Sciatic nerve (tissue), 2 donors: ENCODE measurements at places on chromosomes 5 and 9.

GRCh38 chr5:67248703-67249589, 52.3 kb upstream of the CD180 start:
- DNase-seq: no peak

- DNase-seq: no peak
Observed at GRCh38 chr9:14278291-14278721, 35.6 kb downstream of the NFIB start.

- no peak for DNase-seq
Observed at GRCh38 chr5:24401773-24402172, 243.0 kb downstream of the CDH10 start.

GRCh38 chr9:38226491-38226951, 157.5 kb upstream of the SHB start:
- no peak for DNase-seq

DNA sequence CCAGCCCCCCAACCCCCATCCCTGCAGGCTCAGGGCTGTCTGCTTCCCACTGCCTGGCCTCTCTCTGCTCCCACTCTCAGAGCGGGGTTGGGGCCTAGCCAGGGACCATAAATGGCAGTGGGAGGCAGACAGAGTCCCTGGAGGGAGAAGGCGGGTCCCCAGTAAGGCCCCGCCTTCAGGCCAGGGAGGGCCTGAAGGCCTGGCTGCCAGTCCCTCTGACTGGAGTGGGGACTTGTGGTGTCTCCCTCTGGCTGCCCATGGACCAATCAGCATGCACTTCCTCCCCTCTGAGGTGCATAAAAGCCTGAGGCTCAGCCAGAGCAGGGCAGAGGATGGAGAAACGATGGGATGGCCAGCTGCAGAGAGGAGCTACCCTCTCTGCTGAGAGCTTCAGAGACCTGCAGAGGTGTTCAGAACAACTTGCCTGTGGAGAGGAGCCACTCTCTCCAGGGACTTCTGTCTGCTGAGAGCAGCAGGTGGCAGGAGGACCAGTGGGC, 2.7 kb upstream of the BTNL9 start:
- no peak for DNase-seq

DNA sequence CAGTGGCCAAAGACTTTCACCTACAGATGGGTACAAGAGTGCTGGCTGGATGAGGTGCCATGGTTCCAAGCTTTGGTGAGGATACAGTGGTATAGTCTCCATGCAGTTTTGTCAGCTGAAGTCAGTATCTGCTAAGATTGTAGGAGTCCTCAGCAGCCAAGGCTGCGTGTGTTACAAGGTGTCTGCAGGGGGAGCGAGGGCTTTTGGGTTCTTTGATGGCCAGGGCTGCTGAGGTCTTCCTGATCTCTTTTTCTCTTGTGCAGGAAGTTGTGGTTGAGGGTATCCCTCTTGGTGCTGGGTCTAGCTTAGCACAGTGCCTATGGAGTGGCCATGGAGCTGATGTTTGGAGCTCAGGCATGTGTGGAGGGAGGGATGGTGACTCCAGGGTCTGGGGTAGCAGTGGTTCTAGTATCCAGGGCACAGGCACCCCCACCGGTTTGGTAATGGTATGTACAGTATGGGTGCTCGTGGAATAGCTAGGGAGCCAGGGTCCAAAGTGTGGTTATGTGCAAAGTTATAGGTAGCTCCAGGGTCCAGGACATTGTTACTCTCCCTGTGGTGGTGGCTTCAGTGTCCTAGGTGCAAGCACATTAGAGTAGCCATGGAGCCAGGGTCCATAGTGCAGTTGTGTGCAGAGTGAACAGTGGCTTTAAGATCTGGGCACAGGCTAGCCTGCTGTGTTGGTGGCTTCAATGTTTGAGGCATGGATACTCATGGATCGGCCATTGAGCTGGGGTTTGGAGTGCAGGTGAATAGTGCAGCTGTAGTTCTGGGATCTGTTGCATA, 36.7 kb downstream of the CNTLN start:
- DNase-seq: no peak

GRCh38 chr9:121996783-121997182, 96.3 kb downstream of the TTLL11 start:
- DNase-seq: no peak

GRCh38 chr5:80668016-80668969, 13.5 kb upstream of the DHFR start:
- DNase-seq: no peak

DNA sequence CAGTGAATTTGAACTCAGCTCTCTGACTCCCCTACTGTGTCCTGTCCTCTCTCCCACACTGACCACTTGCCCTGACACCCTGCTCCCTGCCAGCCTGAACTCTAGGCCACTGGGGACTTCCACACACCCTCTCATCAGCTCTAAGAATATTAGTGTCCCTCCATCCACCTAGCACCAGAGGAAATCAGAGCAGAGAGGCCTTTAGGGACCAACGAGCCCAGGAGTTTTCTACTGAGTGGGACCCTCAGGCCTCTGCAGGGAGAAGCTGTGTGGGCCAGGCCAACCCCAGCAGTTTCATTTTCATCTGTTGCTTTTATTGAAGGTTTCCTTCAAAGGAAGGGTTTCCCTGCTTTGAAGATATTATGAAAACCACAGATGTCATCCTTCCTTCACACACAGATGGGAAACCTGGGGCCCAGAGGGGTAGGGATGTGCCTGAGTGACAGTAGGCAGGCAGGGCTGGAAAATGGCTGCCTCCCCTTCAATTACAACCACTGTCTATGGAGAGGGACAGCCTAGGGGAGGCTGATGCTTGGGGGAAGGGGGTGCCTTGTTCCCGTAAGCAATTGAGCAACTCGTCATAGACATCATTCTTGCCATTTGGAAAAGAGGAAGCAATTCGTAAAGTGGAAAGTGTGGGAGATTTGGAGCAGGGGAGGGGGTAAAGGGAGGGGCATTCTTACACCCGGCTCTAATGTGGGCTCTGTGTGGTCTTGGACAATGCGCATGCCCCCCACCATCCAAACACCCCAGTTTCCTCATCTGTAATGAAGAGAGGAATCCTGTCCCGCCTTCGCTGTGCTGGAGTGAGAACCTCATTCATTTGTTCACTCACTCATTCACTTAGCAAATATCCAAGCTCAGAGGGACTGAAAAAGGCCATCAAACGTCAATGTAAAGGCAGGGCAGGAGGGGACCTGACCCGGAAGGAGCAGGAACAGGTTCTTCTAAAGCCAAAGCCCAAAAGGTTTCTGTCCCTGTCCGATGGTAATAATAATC, 3.9 kb downstream of the GLIPR2 start:
- DNase-seq: no peak

GRCh38 chr5:15889001-15889400, 290.6 kb downstream of the MARCHF11 start:
- no peak for DNase-seq

DNA sequence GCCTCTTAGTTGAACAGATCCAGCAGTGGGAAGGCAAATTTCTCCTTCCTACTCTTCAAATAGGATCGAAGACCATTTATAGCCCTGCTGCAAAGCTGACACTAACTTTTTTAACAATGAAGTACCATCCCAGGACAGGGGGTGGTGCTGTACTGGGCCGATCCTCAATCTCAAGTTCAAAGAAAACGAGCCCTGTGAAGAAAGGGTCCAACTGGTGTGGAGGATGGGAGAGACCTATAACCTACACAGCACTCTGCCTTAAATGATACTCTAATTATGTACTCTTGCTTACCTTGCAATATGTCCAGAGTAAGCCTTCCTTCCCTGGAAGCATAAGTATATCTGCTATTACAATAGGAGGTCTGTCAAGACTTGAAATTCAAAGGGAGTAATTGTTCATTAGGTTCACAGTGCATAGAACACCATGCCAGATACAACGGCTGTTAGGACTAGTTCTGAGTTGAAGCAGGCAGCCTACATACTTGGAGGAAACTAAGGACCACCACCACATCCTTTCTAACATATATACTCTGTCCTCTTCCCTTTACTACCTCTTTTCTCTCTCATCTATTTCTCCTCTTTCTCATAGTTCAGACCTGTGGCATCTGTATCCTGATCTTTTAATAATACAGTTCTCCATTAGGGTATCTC, 6.2 kb downstream of the ETF1 start:
- no peak for DNase-seq

DNA sequence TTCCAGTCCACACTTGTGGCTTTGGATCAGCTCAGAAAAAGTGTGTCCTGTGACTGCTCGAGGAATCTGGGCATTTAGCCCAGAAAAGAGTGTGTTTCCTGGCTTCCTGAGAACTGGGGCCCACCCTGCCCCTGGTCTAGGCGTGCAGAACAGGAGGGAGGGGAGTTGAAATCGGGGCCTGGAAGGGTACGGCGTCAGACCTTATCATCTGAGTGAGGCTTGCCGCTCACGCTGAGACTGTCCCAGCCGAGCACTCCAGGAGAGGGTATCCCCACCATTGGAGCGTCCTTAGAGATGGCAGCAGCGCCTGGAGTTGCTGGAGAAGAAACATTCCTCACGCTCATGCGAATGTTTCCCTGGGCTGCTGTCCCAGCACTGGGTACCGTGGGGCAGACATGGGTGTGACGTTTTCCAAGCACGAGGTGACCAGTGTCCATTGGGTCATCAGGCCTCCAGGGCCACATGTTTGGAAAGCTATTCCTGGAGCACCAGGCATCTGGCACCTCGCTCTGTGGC, 22.5 kb downstream of the NEK6 start:
- no peak for DNase-seq

GRCh38 chr5:153400931-153401330, 89.5 kb upstream of the GRIA1 start:
- DNase-seq: no peak

GRCh38 chr5:170963521-170963920, 101.7 kb downstream of the RANBP17 start:
- DNase-seq: no peak

GRCh38 chr5:170010595-170010994, 30.3 kb upstream of the INSYN2B start:
- no peak for DNase-seq

- peak; percentile 65 for DNase-seq
Observed at GRCh38 chr5:176360894-176361436, 599 bp downstream of the KIAA1191 start.

DNA sequence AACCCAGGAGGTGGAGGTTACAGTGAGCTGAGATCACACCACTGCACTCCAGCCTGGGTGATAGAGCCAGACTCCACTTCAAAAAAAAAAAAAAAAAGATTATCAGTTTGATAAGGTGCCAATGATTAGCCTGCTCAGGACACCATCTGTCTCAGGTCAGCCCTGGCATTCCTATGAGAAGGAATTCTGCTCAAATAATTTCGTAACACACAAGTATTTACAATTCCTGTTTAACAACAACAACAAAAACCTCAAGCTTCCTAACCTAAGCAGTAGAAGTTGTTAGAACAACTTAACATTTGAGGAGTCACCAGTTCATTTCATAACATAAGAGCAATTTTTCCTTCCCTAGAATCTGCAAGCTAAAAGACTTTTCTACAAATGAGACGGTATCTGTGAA, 85.0 kb downstream of the LHFPL2 start:
- no peak for DNase-seq

- DNase-seq: peak; percentile 55
Observed at GRCh38 chr5:139131465-139131864, 66.7 kb downstream of the SIL1 start.

GRCh38 chr5:19918780-19919179, 69.2 kb downstream of the CDH18 start:
- DNase-seq: no peak

DNA sequence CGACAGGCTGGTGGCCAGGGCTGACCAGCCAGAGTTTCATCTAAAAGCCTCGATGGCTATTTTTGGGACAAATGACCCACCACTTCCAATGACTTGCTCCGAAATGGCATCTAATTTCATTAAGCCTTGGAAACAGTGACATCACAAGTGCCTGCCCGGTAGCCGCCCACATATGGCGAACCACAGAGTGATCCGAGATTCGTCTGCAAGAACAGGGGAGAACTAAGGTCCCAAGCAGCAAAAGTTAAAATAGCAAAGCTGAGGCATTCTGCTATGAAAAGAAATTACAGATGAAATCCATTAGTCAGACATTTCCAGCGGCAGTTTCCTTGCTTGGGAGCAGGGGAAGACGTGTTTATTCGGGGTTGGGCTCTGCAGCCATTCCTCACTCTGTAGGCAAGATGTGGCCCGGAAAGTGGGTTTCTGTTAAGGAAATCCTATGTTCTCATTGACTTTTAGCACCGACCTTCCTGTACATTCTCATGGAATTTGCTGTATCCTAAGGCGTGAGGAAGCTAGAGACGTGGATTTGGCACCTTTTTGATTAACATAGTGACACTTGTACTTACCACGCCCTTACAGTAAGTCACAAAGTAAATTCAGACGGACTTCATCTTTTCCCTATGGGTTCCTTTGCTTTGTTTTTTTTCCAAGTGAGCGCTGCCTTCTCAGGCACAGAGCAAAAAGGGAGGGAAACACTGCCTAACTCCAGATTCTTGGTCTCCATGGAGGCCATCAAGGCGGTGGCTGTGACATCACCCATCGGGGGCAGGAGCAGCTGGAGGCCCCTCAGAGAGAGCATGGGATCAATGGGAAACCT, 45.1 kb downstream of the ERGIC1 start:
- no peak for DNase-seq

- DNase-seq: no peak
Observed at GRCh38 chr5:58002323-58002722, 457.6 kb downstream of the PLK2 start.

- peak; percentile 66 for DNase-seq
Observed at GRCh38 chr9:38024036-38024681, 44.9 kb downstream of the SHB start.

GRCh38 chr9:36088020-36088419, 48.5 kb upstream of the GLIPR2 start:
- DNase-seq: no peak

DNA sequence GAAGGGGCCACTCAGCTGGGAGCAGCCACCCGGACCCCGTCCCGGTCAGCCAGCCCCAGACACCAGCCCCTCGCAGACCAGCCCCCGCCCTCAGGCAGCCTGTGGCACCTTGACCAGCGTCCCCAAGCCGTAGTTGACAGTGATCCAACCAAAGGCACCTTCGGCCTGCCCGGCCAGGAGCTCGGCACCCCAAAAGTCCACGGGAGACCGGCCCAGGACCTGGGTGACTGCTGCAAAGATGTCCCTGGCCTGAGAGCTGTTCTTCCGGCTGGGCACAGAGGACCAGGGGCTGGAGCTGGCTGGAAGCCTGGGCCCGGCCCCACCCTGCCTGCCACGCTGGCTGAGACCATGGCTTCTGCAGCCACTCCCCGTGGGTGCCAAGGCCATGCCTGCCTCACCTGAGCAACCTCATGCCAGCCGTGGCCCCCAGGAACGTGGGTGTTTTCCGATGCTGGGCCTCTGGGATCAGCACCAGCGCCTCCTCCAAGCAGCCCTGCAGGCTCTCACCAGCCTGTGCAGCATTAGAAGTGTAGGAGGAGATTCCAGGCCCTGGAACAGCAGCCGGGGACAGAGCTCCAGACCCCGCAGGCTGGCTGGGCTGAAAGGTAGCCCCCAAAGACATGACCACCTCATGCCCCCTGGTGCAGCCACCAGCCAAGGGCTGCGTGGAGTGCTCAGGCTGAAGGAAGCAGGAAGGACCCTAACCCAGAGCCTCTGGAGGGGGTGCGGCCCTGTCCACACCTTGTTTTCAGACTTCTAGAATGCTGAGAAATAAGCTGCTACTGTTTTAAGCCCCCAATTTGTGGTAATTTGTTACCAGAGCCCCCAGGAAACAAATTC, 4.2 kb downstream of the ENTPD8 start:
- peak; percentile 52 for DNase-seq
